ENCODE measurements at places on chromosomes 2 and 18. TPM values are rescaled to one million over a fixed set of nuclear protein-coding genes. Genes with fewer than 3 reads are reported as not detected.

GRCh38 chr2:25292408-25292807 is 49.3 kb downstream of the DNMT3A start:
- no peak for DNase-seq

The SERPINB3 gene
- 2.4 TPM for polyA plus RNA-seq

- DNase-seq: no peak
These were observed 176.9 kb upstream of the FN1 start for GRCh38 chr2:215612786-215613185.

GRCh38 chr2:152344579-152345195 is 9.7 kb downstream of the FMNL2 start:
- no peak for DNase-seq

- DNase-seq: no peak
These were observed 7.7 kb downstream of the HOXD3 start for GRCh38 chr2:176164611-176165369.

The SERPINB13 gene
- not detected for polyA plus RNA-seq

GRCh38 chr18:23115683-23116096 is 19.6 kb upstream of the CABLES1 start:
- no peak for DNase-seq

DNA sequence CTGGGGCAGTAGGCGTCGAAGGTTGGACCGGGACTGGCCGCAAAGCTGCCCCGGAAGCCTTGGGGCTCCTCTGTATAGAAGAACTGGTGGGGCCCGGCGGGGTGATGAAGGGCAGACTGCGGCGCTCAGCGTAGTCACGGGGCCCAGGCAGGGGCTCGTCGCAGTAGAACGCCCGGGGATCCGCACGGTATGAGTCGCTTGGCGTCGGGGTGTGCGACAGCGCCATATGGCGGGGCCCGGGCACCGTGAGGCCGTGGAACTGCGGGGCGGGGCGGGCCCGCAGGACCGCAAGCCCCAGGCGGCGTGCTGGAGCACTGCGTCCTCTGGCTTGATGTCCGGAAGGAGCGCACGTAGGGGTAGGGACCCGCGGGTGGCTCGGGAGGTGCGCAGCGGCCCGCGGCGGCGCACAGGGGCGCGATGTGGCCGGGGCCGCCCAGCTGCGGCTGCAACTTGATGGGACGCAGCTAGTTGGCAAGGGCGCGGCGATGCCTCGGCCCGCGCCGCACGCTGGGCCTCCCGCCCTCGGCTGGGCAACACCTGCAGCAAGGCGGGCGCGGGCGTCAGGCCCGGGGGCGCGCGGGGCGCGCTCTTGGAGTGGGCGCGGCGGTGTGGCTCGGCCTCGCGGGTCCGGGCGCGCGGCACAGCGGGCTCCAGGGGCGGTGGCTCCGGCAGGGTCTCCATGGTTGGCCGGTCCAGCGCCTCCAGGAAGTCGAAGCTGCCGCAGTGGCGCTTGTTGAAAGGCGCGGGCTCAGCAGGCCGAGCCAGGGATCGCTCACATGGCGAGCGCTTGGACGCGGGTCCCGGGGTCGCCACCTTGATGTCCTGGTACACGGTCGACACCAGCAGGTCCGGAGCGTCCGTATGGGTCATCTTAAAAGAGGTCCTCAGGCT is 251.4 kb downstream of the ANKRD30B start:
- DNase-seq: peak; percentile 25

DNA sequence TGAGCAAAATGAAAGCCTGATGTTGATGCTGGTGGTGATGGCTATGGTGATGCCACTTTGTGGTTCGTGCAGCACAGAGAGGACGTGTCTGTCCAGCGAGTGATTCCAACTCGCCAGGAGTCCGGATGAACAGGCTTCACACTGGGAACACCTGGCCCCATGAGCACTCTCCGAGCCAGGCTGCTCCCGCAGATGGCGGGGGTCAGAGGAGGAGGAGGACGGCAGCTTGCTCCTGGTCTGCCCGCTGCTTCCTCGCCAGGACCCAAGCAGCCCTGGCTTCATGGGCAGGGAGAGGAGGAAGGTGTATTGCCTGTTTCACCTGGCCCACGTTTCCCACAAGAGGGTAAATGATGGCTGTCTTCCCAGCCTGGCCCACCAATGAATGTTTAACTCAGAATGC is 121.6 kb downstream of the MTCL1 start:
- DNase-seq: no peak

DNA sequence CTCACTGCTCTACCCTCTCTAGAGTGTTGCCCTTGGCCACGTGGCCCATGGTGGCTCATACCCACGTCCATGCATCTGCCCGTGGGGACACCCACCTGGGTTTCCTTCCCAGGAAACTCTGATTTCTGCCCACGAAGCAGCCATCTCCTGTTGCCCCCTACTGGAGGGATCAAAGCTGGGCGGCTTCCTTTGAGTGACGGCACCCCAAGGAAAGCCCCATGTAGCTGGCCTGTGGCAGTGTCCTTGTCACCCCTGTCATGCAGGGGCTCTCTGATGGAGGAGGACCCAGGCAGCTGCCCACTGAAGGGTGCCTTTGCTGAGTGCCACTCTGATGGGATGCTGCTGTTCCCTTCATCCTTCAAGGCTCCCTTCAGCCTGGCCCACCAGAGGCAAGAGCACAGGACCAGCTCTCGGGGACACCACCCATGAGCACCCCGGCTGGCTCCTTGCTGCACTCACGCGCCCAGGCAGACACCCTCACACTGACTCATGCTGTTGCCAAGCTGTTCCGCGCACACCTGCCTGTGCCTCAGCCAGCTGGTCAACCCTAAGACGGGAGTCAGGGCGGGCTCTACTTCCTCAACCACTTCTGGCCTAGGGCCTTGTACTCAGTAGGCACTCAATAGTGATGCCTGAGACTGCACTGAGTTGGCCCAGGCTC is 101.1 kb downstream of the CTIF start:
- DNase-seq: no peak

The LIMS3 gene
- polyA plus RNA-seq: 2.6 TPM
